ENCODE measurements at places on chromosomes 3 and 15.

DNA sequence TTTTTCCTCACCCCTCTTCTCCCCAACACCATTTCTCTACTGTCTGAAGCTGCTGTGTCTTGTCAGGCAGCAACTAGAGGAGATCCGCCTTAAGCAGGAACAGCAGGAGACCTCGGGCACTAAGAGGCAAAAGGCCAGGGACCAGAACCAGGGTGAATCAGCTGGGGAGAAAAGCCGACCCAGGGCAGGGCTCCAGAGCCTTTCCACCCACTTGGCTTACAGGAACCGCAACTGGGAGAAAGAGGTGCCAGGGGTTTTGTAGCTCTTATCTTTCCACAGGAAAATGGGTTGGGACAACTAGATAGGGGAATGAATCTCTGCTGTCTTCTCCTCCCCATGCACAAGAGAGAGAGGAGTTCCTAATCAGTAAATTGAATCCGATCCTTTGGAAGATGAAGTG lies 3.0 kb upstream of the NGRN start:
- DNase-seq = no peak

DNA sequence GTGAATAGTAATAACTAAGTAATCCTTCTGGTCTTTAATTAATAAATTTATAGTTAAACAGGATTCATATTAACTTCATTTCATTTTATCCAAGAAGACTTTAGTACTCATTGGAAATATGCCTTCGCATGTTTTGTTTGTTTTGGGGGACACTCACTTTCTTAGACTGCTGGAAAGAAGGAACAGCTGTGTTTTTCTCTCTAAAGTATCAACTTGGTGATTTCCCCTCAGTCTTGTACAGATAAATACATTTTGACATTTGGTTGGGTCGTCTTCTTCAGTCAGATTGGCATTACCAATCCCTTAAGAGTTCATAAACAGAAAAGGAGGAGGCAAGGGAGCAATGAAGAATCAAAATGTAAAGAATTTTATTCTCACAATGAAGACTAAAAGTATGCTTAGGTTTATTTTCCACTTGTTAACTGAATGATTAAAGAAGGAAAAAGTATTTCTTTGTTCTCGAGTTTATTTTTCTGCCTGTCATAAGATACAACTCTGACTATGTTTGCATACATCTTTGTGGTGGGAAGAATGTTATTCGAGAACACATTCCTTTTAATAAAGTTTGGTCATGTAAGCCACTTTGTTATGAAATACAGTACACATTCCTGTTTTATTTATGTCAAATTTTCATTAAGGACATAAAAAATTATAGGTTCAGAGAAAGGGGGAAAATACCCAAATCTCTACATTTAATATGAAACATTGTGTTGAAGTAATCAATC lies 140.2 kb downstream of the GMNC start:
- DNase-seq = no peak

GRCh38 chr3:71893122-71893521 lies 108.2 kb upstream of the PROK2 start:
- DNase-seq = no peak

- no peak for DNase-seq
Measured at GRCh38 chr3:114329823-114330222, 36.0 kb downstream of the TIGIT start.

- no peak for DNase-seq
Measured at GRCh38 chr3:24264748-24265158, 229.9 kb downstream of the THRB start.
